ENCODE measurements at places on chromosomes 3 and 15.

DNA sequence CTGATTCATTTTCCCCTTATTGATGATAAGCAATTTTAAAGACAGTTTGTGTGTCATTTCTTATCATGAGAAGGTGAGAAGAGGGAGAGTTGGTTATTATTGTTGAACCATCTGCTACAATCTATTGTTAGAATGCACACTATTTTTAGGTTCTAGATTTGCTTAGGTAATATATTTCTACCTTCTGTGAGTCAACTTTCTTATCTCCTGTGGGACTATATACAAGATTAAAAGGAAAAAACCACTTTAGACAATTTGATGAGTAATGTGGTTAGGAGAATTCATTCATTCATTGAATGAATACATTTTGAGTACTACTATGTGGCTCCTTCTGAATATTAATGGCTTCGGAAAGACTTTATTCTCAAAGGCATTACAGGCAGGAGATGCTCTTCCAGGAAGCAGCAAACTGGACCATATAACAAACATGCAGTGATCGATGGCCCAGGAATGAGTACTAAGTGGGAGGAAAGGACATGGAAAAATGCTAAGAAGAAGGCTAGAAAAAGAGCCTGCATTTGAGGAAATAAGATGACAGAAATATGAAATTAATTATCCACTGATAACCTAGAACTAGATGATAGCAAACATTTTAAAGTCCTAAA is 22.4 kb downstream of the SPTSSB start:
- DNase-seq = no peak

DNA sequence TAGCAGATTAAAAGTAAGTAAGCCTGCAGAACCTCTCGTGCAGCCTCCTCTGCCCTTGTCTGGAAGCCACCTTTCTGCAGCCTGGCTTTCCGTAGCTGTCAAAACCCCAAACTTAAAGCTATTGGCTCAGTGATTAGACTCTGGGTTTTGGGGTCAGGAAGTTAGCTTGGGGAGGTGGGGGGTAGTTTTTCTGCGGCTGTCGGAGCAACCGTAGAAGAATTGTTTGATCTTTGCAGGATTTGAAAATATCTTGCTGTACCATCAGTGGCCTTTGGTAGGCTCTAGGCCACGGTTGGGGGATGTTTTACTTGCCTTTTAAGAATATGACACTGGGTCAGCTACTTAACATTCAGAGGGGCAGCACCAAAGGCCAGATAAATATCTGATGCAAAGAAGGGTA is 88.4 kb upstream of the RASGRP1 start:
- DNase-seq = no peak

DNA sequence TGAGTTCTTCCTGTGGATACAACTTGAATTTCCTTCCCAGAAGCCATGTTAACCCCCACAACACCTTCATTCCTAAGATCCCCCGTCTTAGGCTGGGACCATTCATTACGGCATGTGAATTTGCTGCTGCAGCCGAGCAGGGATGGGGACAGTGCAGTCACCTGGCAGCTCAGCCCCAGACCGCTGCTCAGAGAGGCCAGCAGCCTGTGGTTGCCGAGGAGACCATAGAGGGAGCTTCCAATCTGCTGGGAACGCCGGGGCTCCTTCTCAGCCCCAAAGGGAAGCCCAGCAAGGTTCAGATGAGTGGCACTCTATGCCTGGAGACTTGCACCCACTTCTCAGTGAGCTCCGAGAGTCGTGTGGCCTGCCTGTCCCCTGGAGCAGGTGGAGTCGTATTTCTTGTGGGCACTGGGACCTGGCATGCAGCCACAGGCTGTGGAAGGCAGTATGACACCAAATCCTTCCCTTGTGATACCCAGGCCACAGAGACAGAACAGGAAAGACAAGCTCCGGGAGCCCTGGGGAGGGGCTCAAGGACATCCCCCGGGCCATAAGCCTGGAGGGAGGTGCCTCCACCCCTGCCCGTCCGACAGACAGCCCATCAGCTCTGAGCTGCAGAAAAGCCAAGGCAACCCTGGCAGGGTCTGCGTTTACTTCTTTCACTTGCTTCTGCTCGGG is 167.3 kb downstream of the FAM43A start:
- no peak for DNase-seq

GRCh38 chr3:177982034-177982433 is 554.2 kb upstream of the KCNMB2 start:
- DNase-seq = peak; percentile 72

- no peak for DNase-seq
Observed at GRCh38 chr15:40327457-40327856, 4.0 kb downstream of the INAFM2 start.

DNA sequence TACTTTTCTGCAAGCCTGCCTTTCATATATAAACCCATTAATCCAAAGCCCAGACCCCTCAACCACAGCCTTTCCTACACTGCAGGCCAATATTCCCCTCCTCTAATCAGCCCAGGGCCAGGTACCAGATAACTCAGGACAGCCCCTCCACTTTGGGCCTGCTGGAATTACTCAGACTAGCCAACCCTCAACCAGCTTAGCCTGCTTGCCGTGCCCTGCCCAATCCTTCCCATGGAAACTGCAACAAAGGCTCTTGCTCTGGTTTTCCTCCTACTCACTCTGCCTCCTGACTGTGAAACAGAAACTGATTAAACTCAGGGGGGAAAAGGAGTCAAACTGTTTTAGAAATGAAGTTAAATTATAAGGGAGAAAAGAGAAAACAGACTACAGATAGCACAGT is 248.1 kb downstream of the KLF13 start:
- no peak for DNase-seq

DNA sequence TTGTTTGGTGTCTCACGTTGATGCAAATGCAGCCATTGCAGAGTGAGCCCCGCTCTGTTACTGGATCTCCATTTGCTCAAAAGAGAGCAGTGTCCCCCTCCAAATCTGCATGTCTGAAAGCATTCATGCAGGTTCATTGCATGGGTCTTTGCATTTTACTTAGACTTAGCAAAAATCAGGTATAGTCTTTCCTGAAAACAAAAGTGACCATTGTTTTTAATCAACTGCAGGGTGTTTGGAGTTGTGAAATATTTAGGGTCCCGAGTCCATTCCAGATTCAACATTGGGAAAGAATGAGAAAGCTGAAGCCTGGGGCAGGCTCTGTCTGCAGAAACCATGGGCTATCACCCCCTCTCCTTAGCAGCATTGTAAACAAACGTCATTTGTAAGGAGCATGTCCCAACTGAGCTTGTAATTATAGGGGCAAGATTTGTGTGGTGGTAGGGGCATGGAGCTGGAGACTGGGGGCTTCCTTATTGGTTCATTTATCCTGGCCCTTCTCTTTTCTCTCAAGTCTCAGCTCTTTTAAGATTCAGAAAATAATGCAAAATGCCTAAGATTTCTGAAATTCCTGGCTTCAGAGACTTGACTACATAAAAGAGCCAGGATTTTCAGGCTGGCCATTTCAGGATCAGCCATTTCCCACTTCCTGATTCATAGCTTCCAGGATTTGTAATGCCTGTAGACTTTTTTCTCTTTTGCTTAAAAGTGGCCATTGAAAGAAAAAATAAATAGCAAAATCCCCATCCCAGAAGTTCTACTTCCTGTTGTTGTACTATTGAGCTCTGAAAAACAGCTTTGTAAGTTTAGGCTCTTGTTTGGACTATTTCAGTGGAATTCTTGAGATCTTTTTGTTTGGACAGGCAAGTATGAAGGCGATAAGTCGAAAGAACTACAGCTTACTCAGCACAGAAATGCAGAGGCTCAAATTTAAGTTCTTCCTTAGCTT is 23.0 kb downstream of the IGF1R start:
- DNase-seq = no peak

GRCh38 chr3:141625506-141625905 is 112.6 kb upstream of the RNF7 start:
- peak; percentile 55 for DNase-seq

DNA sequence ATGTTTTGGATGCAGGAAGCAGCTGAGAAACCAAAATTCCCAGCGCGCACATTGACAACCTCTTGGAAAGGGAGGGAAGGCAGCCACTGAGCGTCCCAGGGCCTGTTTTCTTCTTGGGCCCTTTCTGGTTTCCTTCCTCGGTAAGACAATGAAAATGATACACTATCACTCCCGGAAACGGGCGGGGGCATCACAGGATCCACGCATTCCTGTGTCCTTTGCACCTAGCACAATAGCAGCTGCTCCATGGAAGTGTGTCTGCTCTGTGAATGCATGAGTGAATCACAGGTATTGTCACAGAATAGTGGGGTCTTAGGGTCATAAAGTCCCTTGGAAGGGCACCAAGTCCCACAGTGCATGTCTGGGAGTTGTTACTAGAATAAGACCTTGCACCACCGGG is 6.3 kb upstream of the ITPKA start:
- DNase-seq = no peak

DNA sequence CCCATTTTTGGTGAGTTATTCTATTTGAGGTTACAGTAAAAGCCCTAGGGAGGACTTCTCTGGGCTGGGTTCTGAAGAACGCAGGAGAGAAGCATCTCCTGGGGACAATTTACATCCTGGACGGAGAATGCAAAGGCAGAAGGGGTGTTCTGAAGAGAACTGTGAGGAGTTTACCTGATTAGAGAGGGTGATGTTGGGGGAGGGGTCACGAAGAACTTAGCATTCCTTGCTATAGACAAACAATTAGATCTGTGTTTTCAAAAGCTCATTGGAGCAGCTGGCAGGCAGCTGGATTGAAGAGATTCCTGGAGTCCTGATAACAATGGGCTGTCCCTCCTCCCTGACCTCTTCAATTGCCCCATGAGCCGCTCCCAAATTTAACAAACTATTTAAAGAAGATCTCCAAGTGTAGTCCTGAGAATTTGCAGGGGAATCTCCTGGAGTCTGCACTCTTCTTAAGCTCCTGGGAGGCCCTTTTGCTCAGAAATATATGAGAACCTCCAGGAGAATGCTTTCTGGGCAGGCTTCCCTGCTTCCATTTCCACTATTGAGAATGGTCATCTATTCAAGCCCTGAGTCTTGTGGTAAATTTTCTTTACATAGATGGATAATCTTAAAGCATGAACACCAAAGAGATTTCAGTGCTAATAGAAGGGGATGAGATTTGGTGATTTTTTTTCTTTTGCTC is 55.3 kb downstream of the ARHGAP31 start:
- DNase-seq = no peak

Data from ELR (cell line).